Stimulated activated CD4-positive, alpha-beta T cell treated with anti-CD3 and anti-CD28 coated beads, TNF-alpha, amount 100 ng/mL, for 48 hours (primary cell): ENCODE measurements at places on chromosomes 16 and 17.

DNA sequence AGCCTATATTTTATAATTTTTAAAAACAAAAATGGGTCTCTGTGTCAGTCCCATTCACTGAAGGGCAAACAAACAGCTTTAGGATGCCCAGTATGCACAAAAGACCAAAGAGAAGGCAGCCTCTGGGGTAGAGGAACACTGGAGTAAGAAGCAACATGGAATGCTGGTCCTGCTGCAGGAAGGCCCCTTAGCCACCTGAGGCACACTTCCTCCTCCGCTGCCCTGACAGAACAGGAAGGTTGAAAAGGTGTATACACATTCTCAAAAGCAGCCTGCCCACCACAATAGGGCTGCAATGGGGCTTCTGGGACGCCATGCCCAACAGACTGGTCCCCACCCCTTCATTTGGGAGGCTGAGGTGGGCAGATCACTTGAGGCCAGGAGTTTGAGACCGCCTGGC, 19.5 kb downstream of the TOM1L2 start:
- no peak for DNase-seq

DNA sequence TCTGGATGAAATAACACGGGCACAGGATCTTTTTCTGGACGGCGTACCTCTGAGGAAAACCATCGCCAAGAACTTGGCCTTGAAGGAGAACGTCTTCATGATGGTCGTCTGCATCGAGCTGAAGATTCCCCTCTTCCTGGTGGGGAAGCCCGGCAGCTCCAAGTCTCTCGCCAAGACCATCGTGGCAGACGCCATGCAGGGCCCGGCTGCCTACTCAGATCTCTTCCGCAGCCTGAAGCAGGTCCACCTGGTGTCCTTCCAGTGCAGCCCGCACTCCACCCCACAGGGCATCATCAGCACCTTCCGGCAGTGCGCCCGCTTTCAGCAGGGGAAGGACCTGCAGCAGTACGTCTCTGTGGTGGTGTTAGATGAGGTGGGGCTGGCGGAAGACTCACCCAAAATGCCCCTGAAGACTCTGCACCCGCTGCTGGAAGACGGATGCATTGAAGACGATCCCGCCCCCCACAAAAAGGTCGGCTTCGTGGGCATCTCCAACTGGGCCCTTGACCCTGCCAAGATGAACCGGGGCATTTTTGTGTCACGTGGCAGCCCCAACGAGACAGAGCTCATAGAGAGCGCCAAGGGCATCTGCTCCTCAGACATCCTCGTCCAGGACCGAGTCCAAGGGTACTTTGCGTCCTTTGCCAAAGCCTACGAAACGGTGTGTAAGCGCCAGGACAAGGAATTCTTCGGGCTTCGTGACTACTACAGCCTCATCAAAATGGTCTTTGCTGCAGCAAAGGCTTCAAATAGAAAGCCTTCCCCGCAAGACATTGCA, 68.3 kb upstream of the ENDOV start:
- no peak for DNase-seq

DNA sequence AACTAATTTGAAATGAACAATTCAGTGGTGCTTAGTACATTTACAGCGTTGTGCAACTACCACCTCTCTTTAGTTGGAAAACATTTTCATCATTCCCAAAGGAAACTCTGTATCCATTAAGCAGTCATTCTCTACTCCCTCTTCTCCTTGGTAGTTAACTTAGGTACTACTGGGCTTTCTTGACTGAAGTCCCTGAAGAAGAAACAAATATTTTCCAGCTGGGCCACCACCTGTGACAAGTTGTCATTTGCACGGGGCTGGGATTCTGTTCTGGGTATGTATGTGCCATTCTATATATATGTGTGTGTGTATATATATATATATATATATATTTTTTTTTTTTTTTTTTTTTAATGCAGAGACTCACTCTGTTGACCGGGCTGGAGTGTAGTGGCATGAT, 15.4 kb upstream of the RMI2 start:
- DNase-seq, result no peak

- no peak for DNase-seq
Observed at GRCh38 chr16:56246051-56246817, 54.9 kb downstream of the GNAO1 start.

- no peak for DNase-seq
Observed at GRCh38 chr16:58123896-58124600, 5.1 kb downstream of the CFAP20 start.

GRCh38 chr17:14270508-14270907, 30.4 kb upstream of the HS3ST3B1 start:
- DNase-seq, result no peak

DNA sequence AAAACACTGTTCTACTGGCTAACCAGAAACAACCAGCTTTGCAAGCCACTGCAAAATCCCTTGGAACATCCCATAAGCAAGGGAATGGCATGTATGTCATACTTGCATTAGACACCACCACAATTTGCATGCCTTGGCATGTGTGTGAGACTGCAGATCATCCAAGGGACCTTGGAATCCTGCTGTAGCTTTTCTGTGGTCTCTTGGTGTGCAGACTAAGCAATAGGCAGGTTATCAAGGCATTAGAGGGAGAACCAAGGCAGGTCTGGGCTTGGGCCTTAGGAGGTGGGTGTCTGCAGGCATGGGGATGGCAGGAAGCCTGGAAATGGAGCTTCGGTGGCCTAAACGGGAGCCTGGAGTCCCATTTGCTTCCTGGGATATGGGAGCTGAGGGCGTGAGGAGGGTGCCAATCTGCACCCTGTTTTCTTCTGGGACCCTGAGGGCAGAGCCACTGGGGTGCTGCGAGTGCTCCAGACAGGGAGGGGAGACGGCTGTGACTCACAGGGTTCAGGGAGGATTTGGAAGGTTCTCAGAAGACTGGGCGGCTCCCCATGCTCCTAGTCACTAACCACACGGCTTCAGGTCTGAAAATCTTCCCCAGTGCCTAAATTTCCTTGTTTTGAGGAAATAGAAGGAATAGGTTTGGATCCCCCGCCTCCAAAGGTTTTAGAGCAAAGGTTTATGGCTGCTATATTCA, 36.6 kb downstream of the FAM20A start:
- DNase-seq, result no peak

DNA sequence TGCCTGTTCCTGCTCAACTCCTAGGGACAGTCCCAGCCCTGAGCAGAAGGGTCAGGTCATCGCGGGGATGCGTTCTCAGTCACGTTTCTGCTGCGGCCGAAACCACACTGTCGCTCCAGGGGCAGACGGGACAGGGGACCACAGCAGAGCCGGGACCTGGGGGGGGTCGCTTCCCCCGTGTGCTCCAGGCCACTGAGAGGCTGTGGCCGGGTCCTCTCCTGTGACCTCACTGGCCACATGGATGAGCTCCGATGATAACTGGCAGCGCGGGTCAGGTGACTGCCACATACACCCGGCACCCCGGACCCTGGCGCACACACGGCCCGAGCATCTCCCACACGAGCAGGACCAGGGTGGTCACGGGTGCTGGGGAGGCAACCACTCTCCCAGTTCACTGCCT, 12.8 kb downstream of the GNPTG start:
- DNase-seq, result no peak

- DNase-seq, result peak; percentile 19
Observed at GRCh38 chr16:4465977-4466779, 8.2 kb downstream of the NMRAL1 start.

- DNase-seq, result no peak
Observed at GRCh38 chr17:7441266-7441665, 2.0 kb downstream of the FGF11 start.
